ENCODE measurements at places on chromosomes 16 and 17.
A peak's percentile ranks its signal among the peaks of the same experiment; 100 is the strongest.

- DNase-seq: peak; percentile 20
Measured at GRCh38 chr17:80030730-80031410, 4.8 kb downstream of the TBC1D16 start.

DNA sequence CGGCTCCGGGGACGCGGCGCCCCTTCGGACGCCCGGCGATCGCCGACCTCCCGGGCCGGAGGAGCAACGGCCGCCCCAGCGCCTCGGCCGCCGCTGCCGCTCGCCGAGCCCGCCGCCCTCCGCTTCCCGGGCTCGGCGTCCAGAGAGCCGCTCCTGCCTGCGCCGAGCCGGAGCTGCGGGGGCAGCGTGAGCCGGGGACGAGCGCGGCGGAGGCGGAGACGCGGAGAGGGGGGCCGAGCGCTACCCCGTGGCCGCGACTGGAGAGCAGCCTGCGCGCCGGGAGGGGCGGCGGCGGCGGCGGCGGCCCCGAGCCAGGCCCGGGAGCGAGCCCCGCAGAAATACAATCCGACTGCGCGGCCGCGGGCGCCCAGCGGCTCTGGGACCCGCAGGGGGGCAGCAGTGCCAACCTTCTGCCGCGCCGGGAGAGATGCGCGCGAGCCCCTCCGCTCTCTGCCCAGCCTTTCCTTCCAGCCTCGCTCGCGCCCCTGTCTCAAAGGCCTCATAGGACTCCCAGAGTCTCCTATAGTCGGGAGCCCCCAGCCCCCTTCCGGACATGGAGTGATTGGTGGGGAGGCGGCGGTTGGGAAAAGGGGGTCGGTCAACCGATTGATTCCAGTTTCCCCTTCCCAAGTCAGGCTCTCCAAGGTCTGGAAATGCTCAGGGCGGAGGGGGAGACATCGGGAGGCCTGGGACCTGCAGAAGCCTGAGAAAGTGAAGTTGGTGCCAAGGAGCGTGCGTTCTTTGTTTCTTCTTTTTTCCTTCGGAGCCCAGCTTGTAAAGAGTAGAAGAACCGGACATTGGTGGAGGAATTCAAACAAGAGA is 1.0 kb upstream of the SDK2 start:
- DNase-seq: no peak

DNA sequence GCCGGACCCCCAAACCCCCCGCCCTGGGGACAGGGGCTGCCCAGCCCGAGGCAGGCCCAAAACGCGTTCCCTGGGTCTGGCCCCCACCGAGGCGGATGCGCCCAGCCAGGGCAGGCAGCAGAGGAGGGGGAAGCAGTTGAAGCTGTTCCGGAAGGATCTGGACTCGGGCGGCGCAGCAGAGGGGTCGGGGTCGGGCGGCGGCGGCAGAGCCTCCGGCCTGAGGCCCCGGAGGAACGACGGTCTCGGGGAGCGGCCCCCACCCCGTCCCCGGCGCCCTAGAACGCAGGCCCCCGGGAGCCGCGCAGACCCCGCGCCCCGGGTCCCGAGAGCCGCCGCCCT is 22.9 kb upstream of the ZFPM1 start:
- DNase-seq: no peak

DNA sequence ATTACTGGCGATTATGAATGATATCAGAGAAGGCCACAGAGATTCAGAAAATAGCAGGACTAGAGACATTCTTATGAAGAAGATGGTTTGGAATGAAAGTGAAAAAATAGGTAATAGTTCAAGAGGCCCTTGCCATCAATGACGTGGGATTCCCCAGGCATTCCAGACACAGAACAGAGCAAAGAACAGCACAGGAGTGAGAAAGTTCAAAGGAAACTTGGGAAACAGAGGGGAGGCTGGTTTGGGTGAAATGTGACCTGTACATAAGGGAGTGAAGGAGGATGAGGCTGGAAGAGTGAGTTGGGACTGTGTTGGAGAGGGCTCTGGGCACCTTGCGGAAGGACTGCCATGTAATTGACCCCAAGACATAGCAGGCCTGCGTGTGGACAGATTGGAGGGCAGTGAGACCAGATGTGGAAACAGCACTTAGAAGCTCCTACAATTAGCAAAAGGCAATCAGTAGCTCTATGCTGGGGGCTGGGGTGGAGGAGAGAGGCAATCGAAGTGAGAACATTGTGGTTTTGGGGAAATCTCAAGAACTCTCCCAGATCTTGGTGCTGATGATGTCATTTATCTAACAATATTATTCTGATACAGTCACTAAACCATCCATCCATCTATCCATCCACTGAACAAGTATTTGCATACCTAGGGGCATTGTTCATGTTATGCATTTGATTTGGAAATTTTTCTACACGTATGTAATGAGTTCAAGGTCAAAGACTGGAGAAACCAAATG is 365.3 kb upstream of the ZFHX3 start:
- no peak for DNase-seq

- DNase-seq: no peak
Measured at GRCh38 chr17:75371339-75371738, 34.1 kb downstream of the GRB2 start.

DNA sequence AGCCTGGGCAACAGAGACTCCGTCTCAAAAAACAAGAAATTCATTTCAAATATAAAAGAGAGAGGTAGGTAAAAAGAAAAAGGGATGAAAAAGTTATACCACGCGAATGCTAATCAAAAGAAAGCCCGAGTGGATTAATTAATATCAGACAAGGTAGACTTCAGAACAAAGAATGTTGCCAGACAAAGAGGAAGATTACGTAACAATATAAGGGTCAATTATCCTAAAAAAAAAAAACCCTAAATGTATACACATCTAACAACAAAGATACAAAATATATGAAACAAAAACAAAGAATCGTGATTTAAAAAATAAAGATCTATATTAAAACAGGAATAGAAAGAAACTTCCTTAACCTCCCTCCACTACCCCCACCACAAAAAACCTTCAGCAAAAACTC is 44.1 kb downstream of the CCDC57 start:
- no peak for DNase-seq

GRCh38 chr16:87816507-87817100 is 50.8 kb upstream of the KLHDC4 start:
- no peak for DNase-seq

DNA sequence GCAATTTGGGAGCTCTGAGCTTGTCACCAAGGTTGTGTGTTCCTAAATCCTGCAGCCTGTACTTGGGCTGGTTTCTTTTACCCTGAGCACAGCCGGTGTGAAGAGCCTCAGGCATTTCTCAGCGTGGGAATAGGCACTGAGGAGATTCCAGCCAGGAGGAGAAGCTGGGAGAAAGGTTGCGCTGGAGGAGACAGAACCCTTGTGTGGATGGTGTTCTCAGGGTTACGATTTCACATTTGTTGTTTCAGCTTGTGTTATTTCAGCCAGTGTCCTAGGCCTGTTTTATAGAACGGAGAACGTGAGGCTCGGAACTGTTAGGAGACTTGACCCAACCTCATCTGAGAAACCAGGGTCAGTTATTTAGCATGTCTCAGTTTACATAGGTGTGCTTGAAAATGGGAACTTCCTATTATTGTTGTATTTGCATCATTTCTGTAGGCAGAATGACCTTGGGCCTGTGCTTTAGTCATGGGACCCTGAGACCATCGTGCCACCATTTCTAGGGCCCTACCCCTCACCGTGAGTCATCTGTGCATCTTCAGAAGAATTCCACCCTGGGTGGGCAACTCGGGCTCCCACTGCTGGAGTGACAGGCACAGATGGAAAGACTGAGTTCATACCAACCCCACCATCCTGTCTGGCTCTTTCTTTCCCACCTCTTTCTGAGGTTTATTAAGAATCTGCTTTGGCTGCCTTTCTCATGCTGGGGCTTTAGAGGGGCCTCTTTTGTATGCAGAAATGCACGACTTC is 134.9 kb downstream of the MSI2 start:
- DNase-seq: no peak

- DNase-seq: no peak
Measured at GRCh38 chr16:49468611-49469310, 95.2 kb downstream of the C16orf78 start.

DNA sequence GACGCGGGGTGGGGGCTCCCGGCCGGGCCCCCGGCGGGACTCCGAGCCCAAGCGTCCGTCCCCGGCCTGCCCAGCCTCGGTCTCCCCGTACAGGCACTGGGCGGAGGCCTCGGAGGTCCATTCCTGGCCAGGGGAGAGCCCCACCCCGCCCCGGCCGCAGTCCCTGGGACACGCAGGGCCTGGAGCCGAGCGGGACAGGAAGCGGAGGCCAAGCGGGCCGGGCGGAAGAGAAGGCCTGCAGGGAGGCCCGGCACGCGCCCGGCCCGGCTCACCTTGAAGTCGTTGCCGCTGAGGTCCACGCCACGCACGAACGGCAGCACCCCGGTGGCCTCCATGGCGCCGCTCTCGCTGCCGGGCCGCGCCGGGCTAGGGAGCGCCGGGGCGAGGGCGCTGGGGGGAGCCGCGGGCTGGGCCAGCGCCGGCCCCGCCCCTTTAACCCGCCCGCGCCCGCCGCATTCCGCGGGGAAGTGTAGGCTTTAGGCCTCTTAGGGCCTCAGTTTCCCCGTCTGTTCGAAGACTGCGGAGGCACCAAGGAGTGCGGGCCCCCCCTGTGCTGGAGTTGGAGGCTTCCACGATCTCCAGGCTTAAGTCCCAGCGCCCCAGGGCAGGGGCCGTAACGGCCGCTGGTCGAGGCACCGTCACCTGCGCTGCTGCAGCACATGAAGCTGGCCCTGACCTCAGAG is at the start of gene FLII:
FLII (minus strand) TSS at position 383 of the 683 bp plus-strand sequence; CDS start at position 335, 48 bp downstream.
- no peak for DNase-seq

- no peak for DNase-seq
Measured at GRCh38 chr16:19375561-19376158, 42.0 kb upstream of the TMC5 start.

DNA sequence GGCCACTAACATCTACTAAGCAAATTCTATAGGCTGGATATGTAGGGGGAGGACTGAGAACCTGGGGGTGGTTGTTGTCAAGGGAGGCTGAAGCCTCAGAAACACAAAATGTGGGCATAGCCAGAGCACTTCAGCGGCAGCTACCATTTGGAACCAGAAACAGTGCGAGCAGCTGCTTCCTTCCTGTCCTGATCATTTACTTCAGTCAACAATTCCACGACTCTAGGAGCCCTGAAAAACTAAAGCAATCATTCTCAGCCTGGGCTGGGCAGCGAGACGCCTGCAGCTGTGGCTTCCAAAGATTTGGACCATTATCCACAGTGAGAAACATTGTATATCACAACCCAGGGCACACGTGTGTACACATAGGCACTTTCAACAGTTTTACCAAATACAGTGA is 93.9 kb upstream of the WSCD1 start:
- no peak for DNase-seq

- no peak for DNase-seq
Measured at GRCh38 chr16:80309178-80309577, 231.6 kb upstream of the DYNLRB2 start.

GRCh38 chr16:4746215-4746614 is 11.9 kb downstream of the DNAAF8 start:
- DNase-seq: no peak

GRCh38 chr16:19513377-19514053 is 8.4 kb downstream of the GDE1 start:
- no peak for DNase-seq

DNA sequence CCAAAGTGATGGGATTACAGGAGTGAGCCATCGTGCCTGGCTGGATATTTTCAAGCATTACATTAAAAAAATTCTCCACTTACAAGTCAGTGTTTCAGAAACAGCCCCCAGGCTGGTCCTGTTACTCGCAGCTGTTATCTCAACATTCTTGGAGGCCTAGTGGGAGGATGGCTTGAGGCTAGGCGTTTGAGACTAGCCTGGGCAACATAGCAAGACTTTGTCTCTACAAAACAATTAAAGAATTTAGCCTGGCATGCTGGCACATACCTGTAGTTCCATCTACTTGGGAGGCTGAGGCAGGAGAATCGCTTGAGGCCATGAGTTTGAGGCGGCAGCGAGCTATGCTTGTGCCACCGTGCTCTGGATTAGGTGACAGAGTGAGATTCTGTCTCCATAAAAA is 26.5 kb upstream of the SPNS3 start:
- no peak for DNase-seq

DNA sequence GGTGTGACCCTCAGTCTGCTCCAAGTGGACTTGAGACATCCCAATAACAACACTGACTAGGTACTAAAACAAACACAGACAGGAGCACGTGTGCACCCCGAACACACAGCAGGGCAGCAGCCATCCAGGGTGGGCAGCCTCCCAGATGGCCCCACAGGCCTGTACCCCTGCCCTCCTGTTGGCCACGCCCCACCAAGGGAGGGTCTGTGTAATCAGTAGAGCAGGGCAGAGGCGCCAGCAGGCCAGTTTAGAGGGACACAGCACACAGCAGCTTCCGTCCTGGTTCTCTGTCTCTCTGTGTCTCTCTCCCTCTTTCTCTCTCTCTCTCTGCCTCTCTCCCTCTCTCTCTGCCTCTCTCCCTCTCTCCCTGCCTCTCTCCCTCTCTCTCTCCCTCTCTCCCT is 21.4 kb downstream of the ACTG1 start:
- DNase-seq: no peak
